ENCODE measurements at places on chromosomes 5 and 9.

DNA sequence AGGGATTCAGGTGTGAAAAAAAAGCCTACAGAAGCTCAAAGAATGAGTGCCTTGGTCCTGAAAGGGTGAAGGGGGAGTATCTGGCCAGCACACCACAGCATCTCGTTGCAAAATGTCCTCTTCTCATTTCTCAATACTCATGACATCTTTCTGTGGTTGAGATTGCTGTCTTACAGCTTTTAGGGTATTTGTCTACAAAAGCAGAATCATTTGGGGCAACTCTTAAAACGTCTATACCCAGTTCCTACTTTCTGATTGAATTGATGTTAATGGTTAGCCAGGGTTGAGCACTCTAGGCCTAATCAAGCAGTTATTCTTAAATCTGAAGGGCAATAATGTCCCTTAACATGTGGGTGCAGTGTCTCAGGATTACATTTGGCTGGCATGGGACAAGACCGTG is 21.2 kb upstream of the PCSK5 start:
- DNase-seq: no peak

DNA sequence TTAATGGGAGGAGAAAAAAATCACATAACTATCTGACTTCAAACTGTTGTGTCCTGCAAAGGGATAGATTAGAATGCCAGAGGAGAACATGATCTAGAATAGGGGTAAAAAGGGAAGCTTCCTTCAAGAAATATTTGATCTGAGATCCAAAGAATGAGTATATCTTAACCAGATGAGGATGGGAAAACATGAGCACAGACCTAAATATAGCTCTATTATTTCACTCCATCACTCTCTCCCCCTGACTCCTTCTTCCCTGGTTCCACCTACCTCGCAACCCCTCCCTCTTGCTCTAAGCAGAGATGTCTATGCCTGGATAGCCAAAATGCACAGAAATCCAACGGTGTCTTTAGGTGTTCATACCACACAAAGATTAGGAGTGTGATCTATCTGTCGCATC is 36.4 kb downstream of the NR4A3 start:
- DNase-seq: no peak

- DNase-seq: no peak
These were observed 28.9 kb downstream of the FYB1 start for GRCh38 chr5:39190311-39191102.

- no peak for DNase-seq
These were observed 162.9 kb downstream of the TSSK1B start for GRCh38 chr5:113271745-113272454.

DNA sequence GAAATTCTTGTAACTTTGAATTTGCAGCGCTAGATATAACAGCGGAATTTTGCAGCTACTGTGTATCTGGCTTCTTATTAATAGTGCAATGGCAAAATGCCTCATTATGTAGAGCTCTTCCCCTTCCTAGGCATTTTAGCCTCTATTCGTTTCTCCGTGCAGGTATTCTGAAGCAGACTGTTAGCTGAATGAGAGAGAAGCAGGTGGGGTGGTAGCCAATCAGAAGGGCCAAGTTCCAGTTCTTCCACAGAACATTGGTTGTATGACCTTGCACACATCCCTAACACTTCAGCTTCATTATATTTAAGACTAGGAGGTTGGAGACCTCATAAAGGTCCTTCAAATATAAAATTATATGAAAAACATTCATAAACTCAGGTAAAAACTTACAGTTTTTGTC is 1.2 kb upstream of the VPS13A start:
- no peak for DNase-seq

DNA sequence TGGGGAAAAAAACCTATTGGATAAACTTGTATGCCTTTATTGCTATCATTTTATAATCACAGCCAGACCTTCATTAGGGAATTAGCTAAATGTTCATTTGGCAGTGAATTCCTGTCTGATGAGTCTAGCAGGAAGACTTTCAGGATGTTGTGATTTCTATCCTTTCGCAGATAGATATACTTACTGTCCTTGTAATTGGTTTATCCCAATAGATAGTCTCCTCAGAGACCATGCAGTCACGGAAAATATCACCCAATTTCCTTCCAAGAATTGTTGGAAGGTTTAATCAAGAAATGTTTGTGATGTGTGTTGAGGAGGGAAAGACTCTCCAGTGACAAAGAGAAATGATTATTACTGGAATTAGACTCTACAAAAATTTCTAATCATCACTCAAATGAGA is 1937.9 kb upstream of the WWC1 start:
- DNase-seq: no peak

DNA sequence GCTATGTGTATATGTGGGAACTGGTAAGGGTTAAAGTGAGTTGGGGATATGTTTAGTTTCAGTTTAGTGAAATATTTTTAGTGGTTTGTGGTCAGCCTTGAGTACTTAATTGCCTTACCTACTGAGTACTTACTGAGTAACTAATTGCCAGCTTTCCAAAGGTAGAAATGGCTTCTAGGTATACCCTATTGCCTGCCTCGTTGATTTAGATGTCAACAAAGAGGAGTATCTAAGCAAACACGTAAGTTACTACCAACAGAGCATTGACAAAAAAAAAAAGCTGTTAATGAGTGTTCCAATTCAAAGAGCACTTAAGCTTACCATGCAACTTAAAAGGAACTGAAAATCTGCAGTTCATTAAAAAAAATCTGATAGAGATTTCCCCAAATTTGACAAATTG is 8.8 kb downstream of the ATP10B start:
- DNase-seq: no peak

DNA sequence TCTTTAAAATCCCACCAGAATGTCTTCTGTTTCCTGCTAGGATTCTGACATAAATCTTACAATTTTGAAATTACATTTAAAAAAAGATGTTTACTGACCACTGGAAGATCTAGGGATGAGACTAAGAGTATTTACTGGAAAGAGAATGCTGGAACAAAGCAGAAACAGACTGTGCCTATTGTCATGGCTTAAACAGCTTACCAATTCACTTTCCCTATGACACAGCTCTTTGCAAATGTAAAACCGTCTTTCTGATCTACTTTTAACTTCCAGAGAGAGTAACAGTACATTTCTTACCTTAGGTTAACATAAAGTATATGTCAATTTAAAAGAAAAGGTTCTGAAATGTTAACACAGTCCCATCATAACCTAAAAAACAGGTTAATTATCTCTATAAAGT is 10.7 kb downstream of the GIN1 start:
- DNase-seq: no peak

GRCh38 chr5:56612759-56613158 is 202.6 kb upstream of the MAP3K1 start:
- peak; percentile 50 for DNase-seq

DNA sequence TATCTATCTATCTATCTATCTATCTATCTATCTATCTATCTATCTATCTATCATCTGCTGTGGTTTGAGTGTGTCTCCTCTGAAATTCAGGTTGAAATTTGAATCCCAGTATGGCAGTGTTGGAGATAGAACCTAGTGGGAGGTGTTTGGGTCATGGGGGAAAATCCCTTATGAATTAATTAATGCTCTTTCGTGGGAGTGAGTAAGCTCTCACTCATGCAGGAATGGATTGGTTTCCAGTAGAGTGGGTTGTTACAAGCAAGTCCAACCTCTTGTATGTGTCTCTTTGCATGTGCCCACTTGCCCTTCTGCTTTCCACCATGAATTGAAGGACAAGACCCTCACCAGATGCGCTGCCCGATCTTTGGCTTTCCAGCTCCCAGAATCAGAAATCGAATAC is 113.0 kb downstream of the ANXA1 start:
- DNase-seq: no peak

- no peak for DNase-seq
These were observed 37.2 kb upstream of the ADAMTS2 start for GRCh38 chr5:179382486-179382885.

DNA sequence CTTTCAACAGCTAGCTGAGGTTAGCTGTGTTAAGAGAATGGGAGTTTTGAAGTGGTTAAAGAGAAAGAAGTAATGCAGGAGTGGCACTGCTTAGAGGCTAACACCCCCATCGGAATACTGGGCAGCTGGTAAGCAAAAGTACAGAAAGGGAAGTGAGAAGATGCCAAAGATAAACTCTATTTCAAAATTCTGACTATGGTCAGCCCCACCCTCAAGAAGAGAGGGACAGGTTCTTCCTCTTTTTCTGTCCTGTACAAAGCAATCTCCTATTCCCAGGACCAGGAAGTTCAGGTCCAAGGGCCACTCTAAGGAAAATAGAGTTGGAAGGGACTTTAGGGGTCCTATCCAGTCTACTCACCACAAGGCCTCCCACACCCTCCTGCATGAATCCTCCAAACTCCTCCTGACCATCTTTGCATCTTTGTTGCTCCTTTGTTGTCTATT is 45.9 kb upstream of the JAK2 start:
- DNase-seq: peak; percentile 66

DNA sequence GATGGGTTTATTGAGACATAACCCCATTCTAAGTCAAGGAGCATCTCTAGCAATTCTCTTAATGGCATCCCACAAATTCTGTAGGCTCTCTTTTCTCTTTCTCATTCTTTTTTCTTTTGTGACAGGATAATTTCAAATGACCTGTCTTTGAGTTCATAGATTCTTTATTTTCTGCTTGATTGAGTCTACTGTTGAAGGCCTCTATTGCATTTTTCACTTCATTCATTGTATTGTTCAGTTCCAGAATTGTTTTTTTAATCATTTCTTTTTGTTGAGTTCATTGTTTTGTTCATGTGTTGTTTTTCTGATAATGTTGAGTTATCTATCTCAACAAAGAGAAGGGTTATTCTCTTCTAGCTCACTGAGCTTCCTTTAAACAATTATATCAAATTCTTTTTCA is 144.7 kb upstream of the IL12B start:
- DNase-seq: no peak

- no peak for DNase-seq
These were observed 6.1 kb downstream of the GAS1 start for GRCh38 chr9:86941197-86941596.

GRCh38 chr5:179729727-179730126 is 2.9 kb upstream of the MAML1 start:
- DNase-seq: no peak

DNA sequence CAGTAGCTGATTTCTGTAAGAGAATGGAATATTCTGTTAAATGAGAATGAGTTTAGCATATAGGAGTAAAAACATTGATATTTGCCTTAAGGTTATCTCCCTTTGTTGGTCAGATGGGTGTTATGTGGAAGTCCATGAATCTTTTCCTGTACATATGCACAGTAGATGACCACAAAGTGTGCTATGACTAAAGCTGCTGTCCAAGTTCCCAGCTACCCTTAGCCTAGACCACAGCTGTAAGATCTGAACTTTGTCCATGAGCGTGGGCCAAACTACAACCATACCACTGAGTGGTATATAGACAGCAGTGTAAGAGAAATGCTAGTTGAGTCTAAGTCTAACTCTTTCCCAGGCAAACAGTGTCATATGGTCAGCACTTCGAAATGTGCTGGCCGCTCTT is 48.8 kb downstream of the CD180 start:
- DNase-seq: no peak

DNA sequence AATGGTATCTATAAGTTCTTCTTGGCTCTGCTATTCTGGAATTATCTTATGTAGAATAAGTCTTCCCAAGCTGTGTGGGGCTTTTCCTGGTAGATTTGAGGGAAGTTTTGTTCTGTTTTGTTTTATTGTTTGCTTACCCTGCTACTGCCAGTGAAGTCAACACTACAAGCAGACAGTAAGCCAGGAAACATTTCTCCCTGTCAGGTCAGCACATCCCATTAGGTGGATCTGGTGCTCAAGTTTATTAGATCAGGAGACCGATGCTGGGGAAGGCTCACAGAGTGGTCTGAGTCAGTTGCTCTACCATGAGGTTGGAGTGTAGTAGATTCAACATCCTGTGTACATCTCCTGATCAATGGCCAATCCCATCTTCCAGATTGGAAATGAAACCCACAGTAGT is 79.1 kb downstream of the ADRB2 start:
- no peak for DNase-seq

DNA sequence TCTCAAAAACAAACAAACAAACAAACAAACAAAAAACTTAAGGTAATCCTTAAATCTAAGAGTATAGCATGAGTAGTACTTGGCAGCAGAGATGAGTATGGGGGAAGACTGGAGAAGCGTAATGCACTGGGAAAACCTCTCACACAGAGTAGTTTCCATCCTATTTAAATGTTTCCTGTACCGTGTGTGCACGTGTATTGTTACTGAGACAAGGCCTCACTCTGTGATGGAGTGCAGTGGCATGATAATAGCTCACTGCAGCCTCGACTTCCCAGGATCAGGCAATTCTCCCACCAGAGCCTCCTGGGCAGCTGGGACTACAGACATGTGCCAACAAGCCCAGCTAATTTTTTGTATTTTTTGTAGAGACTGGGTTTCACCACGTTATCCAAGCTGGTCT is 2.9 kb downstream of the UIMC1 start:
- no peak for DNase-seq

DNA sequence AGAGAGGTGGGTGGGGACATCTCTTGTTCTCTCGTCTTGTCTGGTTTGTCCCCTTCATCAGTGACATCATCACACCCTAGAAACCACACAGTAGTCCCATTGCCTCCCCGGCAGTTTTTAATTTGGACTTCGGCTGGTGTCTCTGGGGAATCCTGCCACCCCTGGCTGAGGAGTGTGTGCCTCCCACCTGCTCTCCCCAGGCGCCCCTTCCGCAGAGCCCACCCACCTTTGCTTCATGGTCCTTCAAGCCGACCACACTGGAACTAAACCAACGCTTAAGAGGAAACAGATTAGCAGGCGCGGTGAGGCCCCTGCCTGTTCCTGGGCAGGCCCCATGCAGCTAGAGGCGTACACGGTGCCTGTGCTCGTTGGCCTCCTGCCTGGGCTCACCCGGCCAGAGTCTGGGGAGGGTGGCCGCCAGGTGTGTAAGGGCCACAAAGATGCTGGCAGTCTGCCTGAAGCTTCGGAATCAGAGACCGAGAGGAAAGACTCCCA is 107.6 kb upstream of the SPRY4 start:
- peak; percentile 25 for DNase-seq

GRCh38 chr9:84856181-84856632 is 186.7 kb downstream of the NTRK2 start:
- DNase-seq: no peak

- DNase-seq: no peak
These were observed 130.5 kb upstream of the GPR151 start for GRCh38 chr5:146646441-146646840.

DNA sequence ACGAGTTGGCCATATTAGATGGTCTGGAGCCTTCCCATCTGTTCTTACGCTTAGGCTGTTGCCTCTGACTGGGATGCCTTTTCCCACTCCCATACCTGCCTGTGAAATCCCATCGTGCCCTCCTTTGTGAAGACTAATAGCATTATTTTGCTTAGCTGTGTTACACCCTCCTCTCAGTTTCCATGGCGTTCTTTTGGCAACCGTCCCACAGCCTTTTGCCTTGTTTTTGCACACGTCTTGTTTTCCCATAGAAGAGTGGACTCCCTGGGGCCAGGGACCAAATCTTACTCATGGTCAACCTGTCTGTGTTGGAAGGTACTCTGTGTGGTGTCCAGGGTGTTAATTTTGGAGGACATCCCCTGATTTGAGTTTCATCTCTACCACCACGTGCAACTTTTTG is 242.1 kb downstream of the HSPA4 start:
- DNase-seq: no peak

- peak; percentile 20 for DNase-seq
These were observed 98.6 kb downstream of the YTHDC2 start for GRCh38 chr5:113612060-113612496.

GRCh38 chr5:38731461-38731860 is 114.4 kb upstream of the OSMR start:
- no peak for DNase-seq
